ENCODE measurements at places on chromosomes 11 and 22. TPM values are rescaled to one million over a fixed set of nuclear protein-coding genes. Genes with fewer than 3 reads are reported as not detected.

Gene MS4A4A
- not detected for total RNA-seq

Gene NLRP14
- 0.13 TPM for total RNA-seq

Gene IGLL1
- not detected for total RNA-seq

Gene FAM111B
- total RNA-seq, result 3.8 TPM

Gene HTATIP2
- total RNA-seq, result 27.2 TPM

Gene TMEM45B
- total RNA-seq, result not detected

Gene LRFN4
- 30.7 TPM for total RNA-seq

Gene SHANK2
- total RNA-seq, result 3.2 TPM

Gene RCOR2
- 0.97 TPM for total RNA-seq

Gene F2
- total RNA-seq, result not detected

Gene TRIM51
- not detected for total RNA-seq

Gene KIF18A
- total RNA-seq, result 12.0 TPM

Gene POU2AF2
- total RNA-seq, result not detected

Gene GCAT
- total RNA-seq, result 23.9 TPM

Gene GRM5
- not detected for total RNA-seq

Gene CSRP3
- not detected for total RNA-seq

Gene PAX6
- total RNA-seq, result 0.76 TPM

Gene ASCL3
- not detected for total RNA-seq

Gene MS4A6E
- not detected for total RNA-seq

Gene BTG4
- not detected for total RNA-seq

Gene CCDC88B
- 0.86 TPM for total RNA-seq

Gene TRIM66
- 13.1 TPM for total RNA-seq

Gene KRTAP5-9
- total RNA-seq, result not detected

Gene INSC
- 0.97 TPM for total RNA-seq

Gene GGT5
- 13.7 TPM for total RNA-seq
